ENCODE measurements at places on chromosomes 1 and 21.

- no peak for DNase-seq
Measured at GRCh38 chr1:70902211-70902610, 145.4 kb downstream of the PTGER3 start.

DNA sequence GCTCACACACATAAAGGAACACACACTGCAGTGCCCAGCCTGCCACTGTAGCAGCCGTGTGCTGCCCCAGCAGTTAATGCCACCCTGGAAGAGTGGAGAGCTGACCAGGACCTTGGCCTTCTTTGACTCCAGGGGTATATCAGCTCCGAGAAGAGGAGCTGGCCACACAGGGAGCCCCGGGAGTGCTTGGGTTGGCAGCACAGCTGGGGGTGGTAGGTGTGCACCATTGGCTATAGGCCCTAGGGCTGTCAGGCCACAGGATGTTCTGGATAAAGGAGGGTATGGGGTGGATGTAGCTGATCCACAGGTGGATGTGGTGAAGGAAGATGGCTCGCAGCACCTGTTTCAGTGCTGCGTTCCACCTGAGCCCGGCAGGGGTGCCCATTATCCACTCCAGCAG lies 640.5 kb downstream of the PLPP3 start:
- DNase-seq = no peak

- no peak for DNase-seq
Measured at GRCh38 chr1:206716159-206716869, 31.6 kb downstream of the MAPKAPK2 start.

DNA sequence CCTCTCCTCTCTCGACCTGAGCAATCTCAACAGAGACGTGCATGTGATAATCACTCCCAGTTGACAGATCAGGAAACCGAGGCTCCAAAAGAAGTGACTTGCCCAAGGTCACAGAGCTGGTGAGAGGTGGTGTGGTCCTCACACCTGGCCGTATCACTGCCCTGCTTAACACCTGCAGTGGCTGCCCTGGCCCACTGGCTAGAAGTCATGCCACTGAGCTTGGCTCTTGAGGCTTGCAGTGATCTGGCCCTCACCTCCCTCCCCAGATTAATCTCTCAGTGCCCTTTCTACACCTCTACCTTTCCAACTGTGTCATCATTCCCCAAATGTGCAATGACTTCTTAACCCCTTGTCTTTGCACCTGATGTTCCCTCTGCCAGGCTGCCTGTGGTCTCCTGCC lies 38.8 kb downstream of the CDCP2 start:
- DNase-seq = no peak

DNA sequence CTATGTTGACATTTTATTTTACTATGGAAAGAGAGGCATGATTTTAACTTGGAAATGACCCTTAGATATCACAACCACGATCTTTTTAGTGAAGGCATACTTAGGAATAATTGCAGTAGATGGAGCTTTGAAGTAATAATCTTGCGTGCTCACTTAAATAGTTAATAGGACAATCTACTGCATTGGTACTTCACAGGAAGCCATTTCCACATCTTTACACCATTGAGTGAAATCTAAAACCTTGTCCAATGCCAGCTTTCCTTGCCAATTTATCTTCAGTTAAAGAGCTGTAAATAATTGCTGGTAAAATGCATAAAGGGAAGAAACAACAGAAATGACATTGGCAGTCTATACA lies 586.3 kb downstream of the ADGRL2 start:
- DNase-seq = no peak

GRCh38 chr1:222196736-222197135 lies 351.2 kb downstream of the HHIPL2 start:
- no peak for DNase-seq

DNA sequence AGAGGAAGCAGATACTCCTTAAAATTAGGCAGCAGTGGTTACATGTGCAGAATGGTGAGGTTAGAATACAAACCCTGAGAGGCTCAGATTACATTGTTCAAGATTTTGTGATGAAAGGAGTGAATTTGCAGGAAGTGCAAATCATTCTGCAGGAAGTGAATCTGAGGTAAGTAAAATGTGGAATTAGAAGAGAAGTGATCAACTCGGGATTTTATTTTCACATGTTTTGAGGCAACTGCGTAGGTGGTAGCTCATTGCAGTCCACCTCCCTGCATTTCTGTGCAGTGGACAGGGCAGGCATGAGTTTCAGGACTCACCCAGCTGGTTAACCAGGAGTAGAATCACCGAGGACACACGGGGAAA lies 2.1 kb upstream of the PLA2G2C start:
- no peak for DNase-seq

GRCh38 chr1:153723687-153724086 lies 4.2 kb upstream of the INTS3 start:
- DNase-seq = no peak

GRCh38 chr1:30274173-30274970 lies 449.0 kb downstream of the MATN1 start:
- DNase-seq = no peak

GRCh38 chr1:154469844-154470560 lies 32.0 kb upstream of the TDRD10 start:
- DNase-seq = no peak

DNA sequence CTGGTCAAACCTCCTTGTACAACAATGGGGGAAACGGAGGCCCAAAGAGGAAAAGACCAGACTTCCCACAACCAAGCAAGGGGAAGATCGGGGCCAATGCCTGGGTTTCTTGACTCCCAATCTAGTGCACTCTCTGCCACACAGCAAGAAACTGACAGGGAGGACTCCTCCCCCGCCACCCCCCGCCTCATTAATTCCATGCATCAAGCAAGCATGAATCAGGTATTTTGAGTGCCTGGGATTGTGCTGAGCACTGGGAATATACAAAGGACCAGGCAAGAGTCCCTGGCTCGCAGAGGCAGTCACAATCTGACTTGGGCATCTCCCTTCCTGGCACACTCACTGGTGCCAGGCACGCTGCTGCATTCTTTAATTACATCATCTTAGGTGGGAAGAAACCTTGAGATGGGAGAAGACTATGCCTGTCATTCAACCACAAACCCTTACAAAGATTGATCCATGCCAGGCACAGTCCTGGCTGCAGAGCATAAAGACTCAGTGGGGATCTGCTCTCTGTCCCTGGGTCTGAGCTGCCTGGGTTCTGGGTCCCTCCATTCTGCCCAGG lies 4.4 kb upstream of the KCNC4 start:
- no peak for DNase-seq

- DNase-seq = no peak
Measured at GRCh38 chr1:108657356-108658080, 3.4 kb downstream of the HENMT1 start.

DNA sequence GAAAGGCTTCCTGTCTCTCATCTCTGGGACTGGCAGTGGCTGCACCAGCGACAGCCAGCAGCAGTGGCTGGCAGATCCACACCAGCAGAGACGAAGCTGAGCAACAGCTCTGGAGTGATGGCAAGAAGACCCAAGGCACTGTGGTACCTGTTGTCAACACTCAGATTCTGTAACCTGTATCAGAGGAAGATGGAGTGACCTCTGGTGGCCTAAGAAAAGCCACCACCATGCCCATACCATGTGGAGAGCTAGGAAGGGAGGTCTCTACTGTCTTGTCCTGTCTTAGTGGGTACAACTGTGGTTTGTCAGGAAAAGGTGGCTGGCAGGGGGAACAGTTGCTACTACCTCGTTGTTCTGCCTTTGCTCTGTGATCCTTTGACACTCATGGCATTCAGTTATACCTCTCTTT lies 22.5 kb upstream of the RHBDL2 start:
- DNase-seq = no peak

- DNase-seq = no peak
Measured at GRCh38 chr1:61053226-61053711, 29.1 kb upstream of the NFIA start.

DNA sequence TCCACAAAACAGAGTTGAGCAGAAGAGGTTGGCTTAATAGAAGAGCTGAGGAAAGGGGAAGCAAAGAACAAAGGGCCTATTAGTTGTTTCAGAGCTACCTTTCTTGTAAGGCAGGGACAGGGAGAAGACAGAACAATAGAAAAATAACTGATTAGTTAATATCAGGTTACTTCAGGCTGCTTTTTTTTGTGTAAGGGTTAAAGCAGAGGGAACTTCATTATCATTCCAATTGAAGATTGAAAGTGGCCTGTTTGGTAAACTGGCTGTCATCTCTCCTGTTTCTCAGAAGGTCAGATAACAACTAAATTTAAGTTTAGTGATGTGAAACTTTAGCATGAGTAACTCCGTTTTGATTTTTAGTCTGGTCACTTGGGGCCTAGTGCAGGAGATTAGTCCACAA lies 22.3 kb downstream of the CDC42 start:
- no peak for DNase-seq

- DNase-seq = peak; percentile 27
Measured at GRCh38 chr1:64246294-64246917, 43.0 kb downstream of the UBE2U start.

GRCh38 chr1:100100202-100100601 lies 32.5 kb downstream of the SASS6 start:
- DNase-seq = no peak

DNA sequence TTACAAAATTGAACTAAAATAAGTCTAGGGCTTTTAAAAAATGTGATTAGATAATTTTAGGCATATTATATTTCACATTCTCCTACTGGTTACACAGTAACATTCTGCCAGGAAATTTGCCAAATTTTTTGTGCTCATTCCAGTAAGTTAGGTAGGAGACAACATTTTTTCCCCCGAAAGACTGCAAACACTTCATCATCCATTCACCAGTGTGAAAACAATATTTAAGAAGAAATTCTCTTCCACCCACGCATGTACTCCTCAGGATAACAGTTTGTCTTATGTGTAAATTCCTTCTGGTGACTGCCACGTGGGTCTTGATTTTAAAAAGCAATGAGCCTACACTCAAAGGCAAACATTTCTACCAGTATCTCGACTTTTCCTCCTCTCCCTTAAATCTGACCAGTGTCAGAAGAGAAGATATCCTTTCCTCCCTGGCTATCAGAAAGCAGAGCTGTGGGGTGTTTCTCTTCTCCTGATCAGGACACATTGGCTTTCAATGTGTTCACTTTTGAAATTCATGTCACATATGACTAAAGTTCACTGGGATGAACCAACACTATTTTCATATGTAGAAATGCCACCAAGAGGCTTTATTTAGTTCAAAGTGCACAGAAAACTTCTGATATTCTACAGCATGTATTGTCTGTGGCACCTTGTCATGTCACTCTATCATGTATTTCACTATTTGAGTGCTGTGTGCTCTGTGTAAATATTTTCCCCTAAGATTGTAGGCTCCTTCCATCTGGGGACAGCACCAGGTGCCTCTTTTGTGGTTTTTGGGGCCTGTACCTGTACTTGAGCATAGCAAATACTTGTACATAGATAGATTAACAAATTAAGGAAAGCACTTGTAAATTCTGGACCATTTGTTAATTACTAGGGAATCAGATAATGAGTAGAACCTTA lies 38.6 kb downstream of the LHX9 start:
- DNase-seq = no peak

DNA sequence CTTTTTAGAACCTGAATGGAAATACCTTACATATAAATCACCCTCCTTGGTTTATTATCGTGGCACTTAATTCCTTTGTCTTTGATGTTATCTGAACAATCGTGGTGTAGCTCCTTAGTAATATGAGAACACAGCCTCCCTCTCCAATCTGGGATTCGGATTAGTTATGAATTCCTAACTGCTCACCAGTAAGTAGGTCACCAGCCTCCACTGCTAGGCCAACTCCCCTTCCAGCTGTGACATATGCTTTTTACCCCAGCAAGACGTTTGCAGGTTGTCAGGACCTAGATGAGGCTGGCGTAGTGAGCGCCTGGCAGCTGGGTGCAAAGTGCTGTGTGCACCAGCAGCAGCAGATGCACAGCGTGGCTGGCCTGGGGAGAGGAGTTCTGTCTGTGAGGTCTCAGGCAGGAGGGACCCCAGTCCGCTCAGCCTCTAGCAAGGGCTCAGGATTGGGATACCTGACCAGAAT lies 38.2 kb downstream of the NTPCR start:
- no peak for DNase-seq

DNA sequence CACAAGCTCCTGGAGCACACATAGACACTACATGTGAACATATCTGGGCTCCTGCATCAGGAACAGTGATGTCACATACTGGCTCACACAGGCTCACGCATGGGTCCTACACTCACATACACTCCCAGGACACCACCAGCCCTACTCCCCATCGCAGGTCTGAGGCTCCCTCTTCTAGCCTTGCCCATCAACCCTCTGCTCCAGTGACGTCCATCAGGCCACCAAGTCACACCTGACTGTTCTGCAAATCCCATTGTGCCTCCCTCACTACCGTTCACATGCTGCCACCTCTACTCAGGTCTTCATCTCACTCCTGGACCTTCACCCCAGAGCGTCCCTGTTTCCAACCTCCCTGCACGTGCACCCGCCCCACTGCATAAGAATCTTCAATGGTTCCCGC lies 18.1 kb downstream of the TFAP2E start:
- no peak for DNase-seq

DNA sequence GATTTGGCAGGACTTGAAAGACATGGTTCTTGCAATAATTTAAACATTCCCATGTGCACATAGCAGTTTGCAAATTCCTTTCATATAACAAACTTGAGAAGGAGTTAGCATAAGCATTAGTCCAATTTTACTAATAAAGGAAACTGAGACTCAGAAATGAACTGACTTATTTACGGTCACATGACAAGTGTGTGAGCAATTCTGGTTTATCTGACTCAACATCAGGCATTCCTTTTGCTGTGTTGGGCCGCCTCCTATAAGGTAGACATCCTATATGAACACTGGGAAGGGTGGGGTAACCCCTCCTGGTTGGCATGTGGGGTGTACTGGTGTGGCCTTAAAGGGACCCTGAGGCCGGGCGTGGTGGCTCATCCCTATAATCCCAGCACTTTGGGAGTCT lies 8.5 kb upstream of the CPT2 start:
- no peak for DNase-seq

DNA sequence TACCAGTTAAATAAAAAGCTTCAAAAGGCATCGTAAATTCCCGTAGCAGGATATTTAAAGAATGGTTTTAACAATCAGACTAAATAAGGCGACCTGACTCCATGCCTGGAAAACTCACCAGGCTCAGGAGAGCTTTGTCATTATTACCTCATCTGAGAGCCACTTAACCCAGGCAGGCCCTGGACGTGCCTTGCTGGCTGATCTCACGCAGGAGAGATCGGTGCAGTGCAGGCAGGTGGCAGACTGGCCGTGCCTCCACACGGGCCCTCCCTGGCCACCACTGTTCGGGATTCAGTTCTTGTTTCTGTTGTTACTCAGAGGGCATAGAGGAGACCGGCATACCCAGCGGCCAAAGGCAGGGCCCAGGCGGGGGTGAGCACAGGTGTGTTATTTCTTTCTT lies 6.4 kb downstream of the MT1HL1 start:
- DNase-seq = no peak

- DNase-seq = no peak
Measured at GRCh38 chr1:188427642-188428041, 1598.9 kb downstream of the PLA2G4A start.
